Stimulated activated CD4-positive, alpha-beta T cell treated with anti-CD3 and anti-CD28 coated beads, Interleukin-15, amount 100 ng/mL, for 24 hours (primary cell): ENCODE measurements at places on chromosomes 12 and 14.

- DNase-seq = no peak
These were observed 5.9 kb upstream of the ORAI1 start for GRCh38 chr12:121620333-121620891.

DNA sequence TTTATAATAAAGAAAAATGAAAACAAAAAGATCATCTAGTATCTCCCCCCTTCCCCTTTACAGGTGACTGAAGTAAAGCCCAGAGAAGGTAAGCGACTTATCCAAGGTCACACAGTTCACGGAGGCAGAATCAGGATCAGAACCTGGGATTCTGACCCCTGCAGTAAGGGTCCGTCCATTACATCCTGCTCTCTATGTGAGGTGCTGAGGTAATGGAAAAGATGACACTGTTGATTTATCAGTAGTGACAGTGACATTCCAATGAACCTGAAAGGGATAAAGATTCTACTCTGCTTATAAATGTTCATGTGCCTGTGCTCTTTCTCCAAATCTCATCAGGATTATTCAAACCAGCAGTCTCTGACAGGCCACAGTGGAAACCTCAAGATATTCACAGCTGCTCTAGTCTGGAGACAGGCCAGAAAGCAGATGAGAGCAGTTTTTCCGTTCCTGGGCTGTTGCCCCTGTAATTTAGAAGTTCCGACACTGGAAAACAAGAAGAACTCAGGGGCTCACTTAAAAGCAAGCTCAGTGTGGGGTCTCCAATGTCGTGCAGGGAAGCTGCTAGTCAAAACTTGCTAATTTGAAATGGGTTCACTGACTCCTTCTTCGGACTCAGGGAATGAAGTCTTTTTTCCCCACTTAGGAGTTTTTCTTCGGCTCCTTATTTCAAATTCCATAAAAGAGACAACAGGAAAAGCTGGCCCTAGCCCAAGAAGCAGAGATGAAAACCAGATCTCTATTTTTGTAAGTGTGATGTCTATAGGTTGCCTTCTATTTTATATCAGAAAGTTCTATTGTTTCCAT is 131.8 kb upstream of the EEA1 start:
- DNase-seq = peak; percentile 12

DNA sequence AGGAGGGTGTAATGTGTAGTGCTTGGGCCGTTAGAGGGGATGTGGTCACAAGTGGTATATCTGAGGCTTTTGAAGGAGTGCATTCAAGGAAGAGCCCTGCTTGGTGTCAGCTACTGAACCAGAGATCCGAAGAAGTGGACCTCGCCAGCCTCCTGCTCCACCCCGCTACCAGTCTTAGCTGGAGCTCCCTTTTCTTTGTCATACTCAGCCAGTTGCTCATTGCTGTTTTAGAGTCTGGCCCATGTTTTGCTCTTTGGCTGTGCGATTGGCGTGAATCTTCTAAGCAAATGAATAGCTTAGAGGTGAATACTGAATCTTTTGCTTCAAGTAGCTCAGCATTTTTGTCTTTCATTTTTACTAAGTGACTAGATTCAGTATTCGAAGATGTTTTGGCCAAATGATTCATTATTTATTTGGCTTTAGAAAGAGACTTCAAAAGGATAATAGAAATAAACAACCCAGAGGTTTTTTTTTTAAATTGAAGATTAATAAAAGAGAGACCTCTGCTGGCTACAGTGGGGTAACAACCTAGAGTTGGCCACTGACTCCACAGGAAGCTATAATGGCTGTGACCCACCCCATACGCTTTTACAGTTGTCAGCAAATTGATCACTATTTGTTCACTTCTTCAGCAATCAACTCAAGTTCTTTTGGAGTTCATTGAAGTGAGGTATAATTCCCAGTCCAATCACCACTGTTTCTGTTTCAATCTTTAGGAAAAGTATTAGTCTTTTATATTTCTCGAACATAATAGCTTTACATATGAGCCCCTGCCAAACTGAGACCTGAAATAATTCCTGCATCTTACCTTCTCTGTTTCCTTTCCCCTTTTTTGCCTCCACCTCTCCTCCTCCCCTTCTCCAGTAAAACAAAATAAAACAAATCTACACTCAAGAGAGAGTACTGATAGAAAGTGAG is 19.9 kb downstream of the CDKN1B start:
- peak; percentile 41 for DNase-seq

DNA sequence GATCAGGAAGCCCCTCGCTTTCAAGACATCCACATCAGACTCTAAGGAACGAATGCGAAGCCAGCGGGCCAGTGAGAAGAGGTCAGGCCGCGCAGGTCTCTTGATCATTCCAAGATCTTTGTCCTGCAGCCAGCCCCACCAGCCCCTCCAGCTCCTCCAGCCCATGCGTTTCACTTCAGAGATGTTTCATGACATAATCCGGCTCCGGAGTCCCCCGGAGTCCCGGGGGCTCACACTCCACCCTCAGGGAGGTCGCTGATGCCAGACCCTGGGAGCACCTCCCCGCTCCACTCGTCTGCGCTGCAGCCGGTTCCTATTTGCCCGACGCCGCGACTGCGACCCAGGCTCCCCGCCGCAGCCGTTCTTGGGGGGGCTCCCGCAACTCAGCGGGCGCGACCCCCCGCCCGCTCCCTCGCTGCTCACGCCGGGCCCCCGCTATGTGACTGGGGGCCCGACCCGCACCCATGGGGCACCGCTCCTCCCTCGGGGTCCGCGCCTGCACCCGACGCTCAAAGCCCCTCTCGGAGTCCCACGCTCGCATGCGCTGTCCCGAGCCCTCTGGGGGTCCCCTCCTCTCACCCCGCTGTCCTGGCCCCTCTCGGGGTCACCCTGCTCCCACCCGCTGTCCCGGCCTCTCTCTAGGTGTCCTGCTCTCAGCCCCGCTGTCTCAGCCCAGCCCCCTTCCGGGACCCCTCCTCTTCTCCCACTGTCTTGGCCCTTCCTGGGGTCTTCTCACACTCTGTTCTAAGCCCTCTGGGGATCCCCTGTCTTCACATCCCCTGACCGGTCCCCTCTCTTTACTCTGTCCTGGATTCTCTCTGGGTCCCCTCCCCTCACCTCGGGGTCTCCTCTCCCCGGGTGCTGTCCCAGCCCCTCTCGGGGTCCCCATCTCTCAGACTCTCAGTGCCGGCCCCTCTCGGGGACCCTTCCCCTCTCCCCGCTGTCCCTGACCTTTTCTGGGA is 1.1 kb downstream of the TAOK3 start:
- peak; percentile 23 for DNase-seq

DNA sequence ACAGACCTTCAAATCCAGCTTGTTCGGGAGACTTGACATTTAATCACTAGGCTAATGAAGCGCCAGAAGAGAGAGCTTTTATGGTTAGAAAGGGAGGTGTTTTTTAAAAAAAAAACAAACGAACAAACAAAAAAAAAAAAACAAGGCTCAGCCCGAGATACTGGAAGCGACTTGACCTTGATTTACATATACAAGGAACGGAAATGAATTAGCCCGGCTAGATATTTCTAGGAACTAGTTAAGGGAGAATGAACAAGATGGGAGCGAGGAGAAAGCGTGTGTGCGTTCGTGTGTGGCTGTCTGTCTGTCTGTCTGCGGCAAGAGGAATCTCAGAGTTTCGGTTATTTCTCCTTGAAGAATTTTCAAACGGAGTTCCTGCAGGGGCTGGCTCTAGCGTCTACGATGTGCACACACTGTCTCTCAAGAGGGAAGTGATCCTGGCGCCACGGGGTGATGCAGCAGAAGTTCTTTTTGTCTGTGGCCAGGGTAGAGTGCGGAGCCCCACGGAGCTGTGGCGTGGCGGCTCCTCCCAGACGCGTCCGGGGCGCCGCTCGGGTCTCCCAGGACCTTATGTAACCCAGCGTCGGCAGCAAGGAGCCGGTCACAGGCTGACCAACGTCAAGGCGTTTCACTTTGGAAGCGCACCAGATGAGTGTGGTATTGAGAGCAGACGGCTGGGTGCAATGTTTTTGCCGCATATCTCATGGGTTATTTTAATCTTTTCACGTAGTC is 18.8 kb downstream of the SOCS2 start:
- DNase-seq = peak; percentile 44

- DNase-seq = no peak
These were observed 7.2 kb upstream of the CACNA2D4 start for GRCh38 chr12:1925684-1926006.

DNA sequence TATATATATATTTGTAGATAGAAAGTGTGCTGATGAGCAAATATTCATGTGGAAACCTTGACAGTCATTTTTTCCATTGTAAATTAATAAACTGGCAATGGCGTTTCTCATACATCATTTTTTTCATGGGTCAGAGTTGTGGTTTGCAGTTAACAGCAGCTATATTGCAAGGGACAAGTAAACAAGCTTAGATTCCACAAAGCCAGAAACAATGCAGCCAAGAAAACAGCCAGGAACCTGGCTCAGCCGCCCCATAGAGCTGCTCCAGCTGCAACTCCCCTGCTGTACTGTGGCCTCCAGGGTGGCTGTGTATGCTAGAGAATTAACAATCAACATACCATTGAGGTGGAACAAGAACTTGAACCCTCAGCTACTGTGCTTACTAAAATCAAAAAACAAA is 298.2 kb downstream of the TMEM132D start:
- DNase-seq = no peak

GRCh38 chr12:92570056-92570753 is 132.6 kb upstream of the PLEKHG7 start:
- DNase-seq = peak; percentile 51

DNA sequence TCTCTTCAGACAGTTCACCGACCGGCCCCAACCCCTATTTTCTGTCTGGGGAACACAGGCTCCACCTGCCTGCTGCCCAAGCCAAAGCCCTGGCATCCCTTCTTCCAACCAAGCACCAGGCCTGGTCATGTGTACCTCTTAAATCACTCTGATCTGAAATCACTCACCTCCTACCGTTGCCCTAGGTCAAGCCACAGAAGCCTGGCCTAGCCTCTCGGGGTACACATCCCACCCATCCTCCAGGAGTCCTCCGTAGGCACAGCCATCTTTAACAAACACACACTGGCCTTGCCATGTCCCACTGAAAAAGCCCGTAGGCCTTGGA is 81.8 kb downstream of the IRF2BPL start:
- DNase-seq = no peak
